CD8-positive, alpha-beta T cell (primary cell): ENCODE measurements at places on chromosomes 2 and 18.

DNA sequence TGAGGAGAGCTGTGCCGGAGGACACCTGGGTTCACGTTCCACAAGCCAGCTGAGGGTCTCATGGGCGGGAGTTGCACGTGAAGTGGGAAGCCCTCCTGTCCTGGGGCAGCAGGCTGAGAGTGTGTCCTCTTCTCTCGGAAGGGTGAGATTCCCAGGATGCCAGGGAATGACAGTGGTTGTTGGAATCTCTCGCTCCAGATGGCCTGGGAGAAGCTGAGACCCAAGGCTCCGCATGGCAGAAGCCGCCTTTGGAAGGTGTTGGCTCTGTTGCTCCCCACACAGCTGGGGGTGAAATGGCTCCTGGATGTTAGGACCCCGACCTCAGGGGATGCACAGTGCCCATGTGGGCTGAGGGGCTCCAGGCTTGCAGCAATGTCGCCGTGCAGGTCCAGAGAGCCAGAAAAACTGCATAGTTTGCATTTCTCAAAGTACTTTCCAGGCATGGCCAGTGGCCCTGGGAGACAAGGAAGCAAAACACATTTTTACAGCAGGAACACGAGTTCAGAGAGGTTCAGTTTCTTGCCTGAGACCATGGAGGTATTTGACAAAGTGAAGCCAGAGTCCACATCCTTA, 153.4 kb downstream of the TMEM18 start:
- DNase-seq = no peak

DNA sequence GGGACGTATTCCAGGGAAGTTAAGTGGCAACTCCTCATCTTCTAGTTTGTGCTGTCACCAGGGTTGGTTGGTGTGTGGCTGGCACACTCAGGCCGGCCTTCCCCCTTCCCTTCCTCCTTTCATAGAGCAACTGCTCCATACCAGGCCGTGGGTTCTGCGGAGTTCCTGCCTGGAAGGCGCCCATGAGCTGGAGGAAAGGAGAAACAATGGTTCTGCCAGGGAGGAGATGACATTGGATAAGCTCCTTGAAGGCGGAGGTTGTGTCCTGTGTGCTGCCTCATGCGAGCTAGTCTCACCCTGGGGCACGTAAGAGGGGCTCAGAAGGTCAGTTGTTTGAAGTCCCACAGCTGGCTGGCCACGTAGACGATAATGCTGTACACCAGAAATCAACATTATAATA, 19.2 kb downstream of the ASAP2 start:
- DNase-seq = no peak

DNA sequence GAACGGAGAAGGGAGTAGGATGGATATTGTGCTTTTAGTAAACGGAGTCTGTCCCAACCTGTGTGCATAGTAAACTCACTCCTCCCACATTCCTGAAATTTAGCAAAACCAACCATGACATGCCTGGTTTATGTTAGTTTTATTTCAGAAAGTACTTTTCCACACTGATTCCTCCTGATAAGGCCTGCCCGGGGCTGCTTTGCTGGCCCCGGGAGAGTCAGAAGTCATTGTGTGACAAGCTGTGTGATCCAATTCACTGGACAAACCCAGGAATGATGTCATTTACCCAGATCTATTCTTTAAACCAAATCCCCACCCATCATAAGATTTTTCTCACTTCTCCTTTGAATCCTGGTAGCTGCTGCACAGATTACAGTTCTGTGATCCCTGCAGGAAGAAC, 109.0 kb downstream of the SETBP1 start:
- no peak for DNase-seq

GRCh38 chr2:36607947-36608346, 10.0 kb upstream of the FEZ2 start:
- no peak for DNase-seq

DNA sequence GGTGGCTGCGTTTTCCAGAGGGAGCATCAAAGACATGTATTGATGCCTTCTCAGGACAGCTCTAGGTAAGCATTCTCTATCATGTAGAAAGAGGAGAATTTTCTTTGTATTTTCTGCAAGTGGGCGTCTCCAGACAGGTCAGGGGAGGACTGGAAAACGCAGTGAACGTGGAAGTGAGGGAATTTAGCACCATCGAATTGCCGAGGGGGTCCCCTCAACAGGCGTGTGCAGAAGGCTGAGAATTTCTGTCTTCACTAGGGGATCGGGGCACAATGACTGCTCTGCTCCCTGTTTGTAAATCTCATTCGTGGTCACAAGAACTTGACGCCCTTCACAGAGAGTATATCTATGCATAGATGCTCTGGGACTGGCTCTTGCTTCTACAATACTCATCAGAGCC, 5.0 kb upstream of the NTSR2 start:
- no peak for DNase-seq

DNA sequence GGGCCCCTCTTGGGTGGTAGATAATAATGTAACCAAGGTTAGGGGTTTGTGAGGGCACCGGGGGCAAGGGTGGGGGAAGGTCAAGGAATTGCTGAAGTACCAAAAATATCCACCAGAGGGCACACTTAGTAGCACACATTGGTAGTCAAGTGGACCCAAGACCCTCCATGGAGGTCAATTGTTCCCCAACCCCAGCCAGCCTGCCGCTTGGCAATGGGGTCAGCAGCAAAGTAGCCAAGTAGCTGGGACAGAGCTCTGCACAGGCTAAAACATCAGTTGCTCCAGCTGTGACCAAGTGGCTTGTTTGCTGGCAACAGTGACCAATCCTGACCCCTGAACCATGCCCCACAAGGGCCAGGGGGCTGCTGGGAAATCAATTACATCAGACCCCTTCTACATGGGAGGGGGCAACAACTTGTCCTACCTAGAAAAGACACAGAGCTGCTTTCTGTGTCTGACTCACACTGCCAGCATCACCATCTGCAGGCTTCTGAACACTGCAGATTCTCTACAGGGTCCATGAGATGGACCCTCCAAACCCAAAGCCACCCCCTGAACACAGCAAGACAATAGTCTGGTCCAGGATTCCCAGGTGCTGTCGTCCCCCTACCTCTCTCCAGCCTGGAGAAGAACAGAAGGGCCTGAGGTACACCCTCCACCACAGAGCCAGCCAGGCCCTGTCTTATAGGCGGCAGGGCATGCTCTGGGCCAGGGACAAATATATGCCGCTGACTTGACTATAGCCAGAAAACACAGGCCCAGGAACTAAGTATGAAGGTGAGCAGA, 76.0 kb downstream of the EMX1 start:
- DNase-seq = no peak

GRCh38 chr2:174499371-174499770, 12.5 kb upstream of the GPR155 start:
- DNase-seq = no peak

GRCh38 chr2:74849228-74849892, 15.4 kb downstream of the HK2 start:
- DNase-seq = peak; percentile 57

- DNase-seq = no peak
These were observed 124.8 kb downstream of the EPHA4 start for GRCh38 chr2:221447310-221447709.

GRCh38 chr2:12196495-12196894, 450.1 kb downstream of the LPIN1 start:
- DNase-seq = no peak

DNA sequence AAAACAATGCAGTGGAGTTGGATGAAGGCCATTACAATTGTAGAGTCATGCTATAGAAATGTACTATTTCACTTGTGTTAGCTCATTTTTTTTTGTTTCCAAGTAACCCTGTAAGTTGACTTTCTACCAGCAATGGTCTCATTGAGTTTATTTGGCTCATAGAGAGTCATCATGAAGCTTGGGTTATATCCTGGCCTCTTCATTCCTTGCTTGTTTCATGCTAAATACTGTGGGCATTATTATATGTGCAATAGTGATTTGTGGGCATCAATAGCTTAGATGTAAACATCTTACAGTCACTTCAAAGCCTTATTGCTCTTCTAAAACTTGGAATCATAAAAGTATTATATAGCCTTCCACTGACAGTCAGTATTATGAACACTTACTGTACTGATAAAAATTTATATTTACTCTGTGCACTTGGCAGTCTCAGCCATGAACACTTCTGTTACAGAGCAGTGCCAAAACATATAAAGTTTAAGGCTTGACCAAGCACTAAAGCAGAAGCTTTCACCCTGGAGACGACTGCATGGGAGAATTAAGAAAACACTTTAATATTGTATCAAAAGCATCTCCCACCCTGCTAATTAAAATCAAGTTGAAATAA, 751.2 kb downstream of the SATB2 start:
- DNase-seq = no peak

DNA sequence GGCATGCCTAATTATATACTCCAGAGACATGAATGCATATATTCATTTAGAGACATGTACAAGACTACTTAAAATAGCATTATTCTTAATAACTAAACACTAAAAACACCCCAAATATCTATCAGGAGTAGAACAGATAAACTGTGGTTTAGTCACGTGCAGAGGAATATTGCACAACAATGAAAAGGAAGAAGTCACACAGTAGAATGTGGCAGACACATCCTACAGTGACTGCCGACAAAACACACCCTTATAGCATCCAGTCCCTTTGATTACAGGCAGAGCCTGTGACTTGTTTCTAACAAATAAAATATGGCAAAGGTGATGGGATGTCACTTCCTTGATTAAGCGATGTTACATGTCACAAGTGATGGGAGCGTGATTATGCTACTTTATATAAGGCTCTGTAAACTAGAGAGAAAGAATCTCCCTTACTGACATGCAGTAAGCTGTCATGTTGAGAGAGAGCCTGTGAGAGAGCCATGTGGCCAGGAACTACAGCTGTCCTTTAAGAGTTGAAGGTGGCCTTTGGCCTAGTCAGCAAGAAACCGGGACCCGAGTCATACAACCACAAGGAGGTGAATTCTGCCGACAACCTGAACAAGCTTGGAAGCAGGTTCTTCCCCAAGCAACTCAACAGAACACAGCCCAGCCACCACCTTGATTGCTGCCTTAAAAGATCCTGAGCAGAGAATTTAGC, 39.1 kb upstream of the LGALSL start:
- DNase-seq = no peak

GRCh38 chr2:144521686-144522085, 1.8 kb upstream of the ZEB2 start:
- DNase-seq = no peak

DNA sequence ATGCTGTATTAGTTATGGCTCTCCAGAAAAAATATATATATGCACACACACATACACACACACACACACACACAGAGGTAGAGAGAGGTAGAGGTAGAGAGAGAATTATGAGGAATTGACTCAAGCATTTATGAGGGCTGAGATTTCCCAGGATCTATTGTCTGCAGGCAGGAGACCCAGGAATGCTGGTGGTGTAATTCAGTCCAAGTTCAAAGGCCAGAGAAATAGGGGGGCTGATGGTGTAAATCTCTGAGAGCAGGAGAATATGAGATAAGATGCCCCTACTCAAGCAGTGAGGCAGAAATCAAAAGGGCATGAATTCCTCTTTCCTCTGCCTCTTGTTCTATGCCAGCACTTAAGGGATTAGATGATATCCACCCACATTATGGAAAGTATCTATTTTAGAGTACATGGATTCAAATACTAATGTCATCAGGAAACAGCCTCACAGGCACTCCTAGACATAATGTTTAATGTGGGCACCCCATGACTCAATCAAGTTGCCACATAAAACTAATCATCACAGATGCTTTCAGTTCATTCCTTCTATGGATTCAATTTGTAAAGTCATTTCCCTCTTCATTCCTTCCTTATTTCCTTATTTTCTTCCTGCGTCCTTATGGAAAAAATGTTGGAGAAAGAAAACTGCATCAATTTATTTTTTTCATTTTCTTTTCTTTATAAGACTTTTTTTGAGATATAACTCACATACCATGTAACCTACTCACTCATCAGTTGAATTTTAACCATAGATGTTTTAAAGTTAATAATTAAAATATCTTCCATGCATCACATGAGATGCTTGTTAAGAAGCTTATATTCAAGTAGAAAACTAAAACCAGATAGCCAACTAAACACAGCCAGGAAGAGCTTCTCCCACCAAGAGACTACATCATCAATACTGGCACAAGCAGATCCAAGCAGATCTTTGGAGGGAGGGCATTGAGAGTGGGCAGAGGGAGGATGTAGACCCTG, 406.2 kb downstream of the MBD2 start:
- DNase-seq = no peak

- no peak for DNase-seq
These were observed 241.0 kb upstream of the RBBP8 start for GRCh38 chr18:22691946-22692710.

DNA sequence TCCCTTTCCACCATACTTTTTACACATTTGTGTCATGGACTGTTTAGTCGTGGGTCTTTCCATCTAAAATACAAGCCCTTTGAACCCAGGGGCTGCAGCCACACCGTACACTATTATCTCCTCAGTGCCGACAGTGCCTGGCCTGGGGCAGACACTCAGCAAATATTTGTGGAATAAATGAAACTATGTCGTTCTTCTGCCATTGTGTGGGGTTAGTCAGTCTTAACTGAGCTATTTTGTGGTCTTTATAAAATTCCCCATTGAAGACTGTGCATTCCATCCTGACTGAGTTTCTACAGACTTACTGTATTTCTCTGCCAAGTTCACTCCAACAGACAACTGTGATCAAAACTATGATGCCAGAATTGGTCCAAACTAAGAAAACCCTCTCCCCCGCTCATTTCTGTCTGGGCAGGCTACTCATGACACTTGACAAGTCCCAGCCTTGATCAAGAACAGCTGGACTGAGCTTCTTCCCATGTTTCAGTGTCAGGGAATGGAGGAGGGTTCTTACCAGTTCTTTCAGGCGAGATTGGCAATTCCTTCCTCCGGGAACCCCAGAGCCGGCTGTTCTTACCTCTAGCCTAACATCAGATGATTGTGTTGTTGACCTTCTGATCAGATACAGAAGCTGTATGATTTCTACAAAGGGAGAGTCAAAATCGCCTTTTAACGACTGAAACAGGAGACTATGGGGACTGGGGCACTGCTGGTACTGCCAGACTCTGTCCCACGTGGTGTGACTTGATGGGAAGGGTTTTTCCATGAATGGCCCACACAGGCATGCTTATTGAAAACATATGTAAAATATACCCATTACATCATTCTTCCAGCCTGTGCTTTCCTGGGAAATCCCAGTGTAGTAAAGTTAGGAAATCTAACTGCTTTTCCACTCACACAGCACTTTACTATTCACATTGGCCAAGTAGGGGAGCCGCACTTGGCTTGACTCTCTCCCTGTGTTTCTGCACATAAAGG, 77.4 kb upstream of the NPAS2 start:
- no peak for DNase-seq

DNA sequence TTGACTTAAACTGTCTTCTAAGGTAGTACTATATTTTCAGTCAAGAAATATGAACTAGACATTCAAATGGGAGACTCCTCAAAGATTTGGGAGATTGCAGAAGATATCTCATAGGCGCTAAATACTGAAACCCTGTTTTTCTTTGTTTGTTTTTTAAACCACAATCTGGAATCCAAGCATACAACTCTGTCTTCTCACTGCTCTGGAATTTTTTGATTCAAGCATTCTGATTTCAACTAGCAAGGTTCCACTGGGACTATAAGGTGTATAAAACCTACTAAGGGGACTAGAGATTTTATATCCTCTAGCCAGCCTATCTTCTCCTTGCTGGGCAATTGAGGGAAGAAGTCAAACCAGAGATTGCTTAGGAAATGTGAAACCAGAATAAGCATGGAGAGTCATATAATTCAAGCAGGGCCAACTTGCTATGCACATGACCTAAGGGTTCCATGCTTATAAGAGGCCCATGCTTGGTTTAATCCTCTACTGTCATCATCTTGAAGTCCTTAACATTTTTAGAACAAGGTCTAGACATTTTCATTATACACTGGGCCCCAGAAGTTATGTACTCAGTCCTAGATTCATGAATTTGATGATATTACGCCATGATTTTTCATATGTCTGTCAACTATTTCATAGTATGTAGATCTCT, 405.5 kb downstream of the PARD3B start:
- DNase-seq = no peak
